Foreskin melanocyte (primary cell): ENCODE measurements at places on chromosomes 5 and 9.
A peak's percentile ranks its signal among the peaks of the same experiment; 100 is the strongest.

- DNase-seq = no peak
Measured at GRCh38 chr9:37625036-37625757, 25.6 kb upstream of the FRMPD1 start.

GRCh38 chr5:130159968-130160367, 255.7 kb downstream of the CHSY3 start:
- no peak for DNase-seq

- DNase-seq = no peak
Measured at GRCh38 chr5:143361438-143361837, 42.0 kb downstream of the NR3C1 start.

DNA sequence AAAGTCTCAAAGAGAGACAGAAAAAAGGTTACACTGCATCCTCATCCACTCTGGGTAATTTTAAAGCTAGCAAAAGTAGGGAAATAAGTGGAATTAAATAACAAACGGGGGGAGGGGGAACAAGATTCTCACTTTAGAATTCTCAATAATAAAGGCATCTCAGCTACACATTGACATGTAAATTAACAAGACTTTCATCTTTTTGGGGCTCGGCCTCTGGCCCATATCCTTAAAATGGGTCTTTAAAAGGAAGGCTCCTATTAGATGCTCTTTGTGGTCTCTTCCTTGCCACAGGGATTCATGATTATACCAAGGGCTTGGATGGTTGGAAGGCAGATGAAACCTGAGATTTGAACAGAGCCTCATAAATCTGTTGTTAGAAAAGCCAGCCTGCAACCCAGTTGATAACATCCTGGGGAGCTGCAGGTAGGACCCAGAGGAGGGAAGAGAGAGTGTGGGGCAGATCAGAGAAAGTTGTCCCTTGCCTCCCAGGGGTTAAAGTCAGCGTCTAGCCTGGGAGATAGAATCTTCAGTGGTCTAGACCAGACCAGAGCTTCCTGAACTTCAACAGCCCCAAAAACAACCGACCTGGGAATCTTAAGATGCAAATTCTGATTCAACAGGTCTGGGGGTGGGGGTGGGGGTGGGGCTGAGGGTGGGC, 135.9 kb downstream of the GCNT1 start:
- no peak for DNase-seq

DNA sequence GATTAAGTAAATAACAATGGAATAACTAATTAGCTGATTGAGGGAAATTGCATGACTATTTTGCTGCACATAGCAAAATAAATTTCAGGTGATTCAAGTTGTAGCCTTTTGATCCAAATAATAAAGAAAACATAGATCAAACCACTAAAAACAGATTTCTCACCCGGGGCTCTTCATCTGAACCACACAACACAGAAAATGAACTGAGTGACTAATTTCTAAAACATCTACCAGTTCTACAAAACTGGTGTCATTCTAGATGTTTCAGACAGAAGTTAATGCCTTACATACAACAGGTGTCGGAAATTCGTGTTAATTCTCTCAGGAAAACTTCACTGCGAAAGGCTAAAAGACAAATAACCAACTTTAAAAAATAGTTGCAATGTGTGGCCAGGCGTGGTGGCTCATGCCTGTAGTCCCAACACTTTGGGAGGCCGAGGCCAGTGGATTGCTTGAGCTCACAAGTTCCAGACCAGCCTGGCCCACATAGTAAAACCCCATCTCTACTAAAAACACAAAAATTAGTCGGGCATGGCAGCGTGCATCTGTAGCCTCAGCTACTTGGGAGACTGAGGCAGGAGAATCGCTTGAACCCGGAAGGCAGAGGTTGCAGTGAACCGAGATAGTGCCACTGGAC, 6.9 kb downstream of the PROP1 start:
- no peak for DNase-seq

GRCh38 chr9:9791611-9792010, 821.2 kb downstream of the PTPRD start:
- no peak for DNase-seq

DNA sequence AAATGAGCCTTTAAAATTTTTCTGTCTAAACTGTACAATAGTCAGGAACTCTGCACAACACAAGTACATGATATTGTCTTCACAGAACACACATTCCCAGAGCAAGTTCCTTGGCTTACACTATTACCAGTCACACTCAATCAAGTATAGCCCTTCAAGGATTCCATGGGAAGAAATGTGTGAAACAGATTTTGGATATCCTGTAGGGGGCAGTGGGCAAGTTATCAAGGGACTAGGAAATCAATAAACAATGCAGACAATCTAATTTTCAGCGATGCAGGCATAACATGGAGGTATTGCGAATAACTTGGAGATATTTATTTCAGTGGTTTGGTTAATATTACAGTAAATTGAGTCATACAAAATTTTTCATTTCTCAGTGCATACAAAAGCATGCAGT, 1171.5 kb upstream of the NUDT12 start:
- no peak for DNase-seq

- DNase-seq = peak; percentile 27
Measured at GRCh38 chr5:57841676-57842363, 359.2 kb upstream of the ACTBL2 start.

DNA sequence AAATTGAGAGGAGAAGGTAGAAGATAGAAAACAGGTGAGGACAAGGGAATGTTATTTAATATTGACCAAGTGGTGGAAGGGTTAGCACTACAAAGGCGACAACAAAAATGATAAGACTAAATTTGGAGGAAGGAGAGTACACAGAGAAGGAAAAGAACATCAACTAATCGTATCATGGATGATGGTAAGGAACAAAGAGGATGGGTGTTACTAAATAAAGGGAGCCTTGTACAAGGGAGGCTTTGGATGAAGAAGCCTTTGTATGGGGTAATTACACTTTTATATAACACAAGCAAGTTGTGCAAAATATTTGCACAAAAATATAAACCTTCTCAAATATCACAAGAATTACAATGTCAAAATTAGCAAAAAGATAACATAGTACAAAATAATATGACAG, 125.7 kb downstream of the ZNF608 start:
- DNase-seq = no peak

DNA sequence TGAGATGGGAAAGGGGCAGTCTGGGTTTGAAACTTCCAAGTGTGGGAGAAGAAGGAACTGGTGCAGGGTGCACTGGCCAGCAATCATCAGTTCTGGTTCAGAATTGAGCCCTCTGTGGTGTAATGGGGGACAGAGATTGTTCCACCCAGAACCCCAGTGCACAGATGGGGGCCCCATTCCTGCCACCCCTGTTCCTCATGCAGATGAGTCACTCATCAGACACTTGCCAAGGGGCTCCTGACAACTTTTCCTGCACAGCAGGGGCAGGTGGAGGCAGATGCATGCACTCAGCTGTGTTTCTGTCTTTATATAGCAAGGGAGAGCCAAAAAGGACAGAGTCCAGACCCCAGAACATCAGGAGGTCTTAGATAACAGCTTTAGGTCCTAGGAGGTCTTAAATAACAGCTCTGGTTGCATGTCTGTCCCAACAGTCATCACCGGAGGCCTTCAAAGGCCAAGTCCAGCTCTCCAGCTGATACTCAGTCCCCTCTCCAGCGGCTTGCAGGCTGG, 252.9 kb downstream of the HSPA4 start:
- no peak for DNase-seq

DNA sequence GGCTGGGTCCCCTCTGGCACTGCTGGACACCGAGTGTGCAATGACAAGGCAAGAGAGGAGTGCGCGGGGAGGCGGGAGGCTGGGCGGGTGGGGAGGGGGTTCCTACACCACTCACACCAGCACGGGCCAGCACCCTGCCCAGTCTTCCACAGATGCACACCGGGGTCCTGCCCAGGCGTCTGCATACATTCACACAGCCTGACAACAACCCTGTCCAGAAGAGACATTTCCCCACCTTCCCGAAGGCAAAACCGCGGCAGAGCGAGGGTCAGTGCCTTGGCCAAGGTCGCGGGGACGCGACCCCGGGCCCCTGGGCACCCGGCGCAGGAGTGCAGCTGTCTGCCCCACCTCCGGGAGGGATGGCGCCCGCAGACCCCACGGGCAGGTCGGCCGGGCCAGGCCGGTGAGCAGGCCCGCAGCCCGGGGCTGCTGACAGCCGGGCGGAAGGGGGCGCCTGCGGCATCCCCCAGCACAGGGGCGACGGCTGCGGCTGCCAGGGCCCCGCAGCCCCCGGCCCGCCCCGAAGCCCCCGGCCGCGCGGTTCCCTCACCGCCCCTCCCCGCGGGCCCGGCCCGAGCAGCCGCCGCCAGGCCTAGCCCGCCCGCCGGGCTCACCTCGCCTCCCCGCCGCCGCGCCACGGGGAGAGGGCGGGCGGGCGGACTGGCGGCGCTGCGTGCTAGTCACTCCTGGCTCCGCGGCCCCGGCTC, 496 bp downstream of the MAPK9 start:
- no peak for DNase-seq

- no peak for DNase-seq
Measured at GRCh38 chr5:168447808-168448207, 38.5 kb upstream of the RARS1 start.

GRCh38 chr5:148776780-148777179, 49.6 kb upstream of the ADRB2 start:
- DNase-seq = no peak

DNA sequence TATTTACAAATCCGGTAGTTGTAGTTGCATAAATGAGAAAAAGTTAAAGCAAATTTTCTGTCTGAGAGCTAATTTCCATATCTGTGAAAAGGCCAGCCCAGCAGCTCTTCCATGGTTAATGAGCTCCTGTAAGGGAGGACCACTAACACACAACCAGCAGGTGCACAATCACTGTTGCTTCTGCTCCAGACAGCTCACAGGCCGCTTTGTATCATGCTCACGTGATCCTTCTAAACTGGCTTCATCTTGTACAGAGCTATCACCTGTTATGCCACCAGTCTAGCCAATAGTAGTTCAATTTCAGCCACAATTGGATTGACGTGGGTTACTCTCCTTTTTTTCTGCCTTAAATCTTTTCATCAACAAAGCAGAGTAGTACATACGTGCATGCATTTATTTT, 38.3 kb upstream of the FBXL17 start:
- DNase-seq = no peak

DNA sequence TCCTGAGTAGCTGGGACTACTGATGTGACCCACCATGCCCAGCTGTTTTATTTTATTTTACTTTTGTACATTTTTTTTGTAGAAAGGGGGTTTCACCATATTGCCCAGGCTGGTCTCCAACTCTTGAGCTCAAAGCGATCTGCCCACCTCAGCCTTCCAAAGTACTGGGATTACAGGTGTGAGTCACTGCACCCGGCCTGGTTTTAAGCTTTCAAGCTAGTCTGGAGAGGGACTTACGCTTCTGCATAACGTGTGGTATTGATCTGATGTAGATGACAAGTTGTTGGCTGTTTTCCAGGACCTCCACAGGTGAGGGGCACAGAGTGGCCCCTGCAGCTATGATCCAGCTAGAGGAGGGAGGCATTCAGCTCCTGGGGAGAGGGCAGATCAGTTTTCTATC, 6.8 kb upstream of the CCL21 start:
- no peak for DNase-seq

- peak; percentile 52 for DNase-seq
Measured at GRCh38 chr5:153043886-153044285, 446.6 kb upstream of the GRIA1 start.

- no peak for DNase-seq
Measured at GRCh38 chr5:159103086-159103485, 3.4 kb upstream of the EBF1 start.

GRCh38 chr9:108691614-108692013, 164.2 kb downstream of the ACTL7B start:
- DNase-seq = no peak

DNA sequence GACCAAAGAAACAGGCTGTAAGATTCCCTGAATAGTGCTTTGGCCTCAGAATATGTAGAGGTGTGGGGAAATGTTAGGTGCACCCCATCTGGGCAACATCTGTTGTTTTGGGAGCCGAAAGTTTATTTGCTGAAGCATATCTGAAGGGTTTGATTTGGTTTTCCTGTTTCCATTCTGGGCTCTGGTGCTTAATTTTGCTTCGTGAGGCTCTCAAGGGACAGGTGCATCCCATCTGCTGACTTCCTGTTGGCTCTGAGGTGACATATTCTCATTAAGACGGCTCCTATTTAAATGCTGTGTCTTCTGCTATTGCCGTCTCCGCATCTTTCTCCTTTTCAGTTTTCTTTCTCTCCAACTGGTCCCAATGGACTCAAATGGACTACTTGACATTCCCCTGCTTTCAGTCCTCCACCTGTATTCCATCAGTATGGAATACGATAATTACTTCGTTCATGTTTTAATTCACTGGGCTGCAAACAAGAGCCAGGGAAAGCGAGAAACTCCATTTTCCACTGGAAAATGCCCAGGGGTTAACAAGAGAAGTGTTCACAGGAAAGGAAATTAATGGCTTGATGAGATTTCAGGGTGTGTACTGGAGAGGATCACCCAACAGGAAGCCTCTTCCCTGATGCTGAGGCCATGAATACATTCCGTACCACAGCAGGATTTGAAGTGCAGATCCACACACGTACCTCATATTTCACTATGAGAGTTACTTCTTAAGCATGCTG, 104.0 kb downstream of the MTX3 start:
- no peak for DNase-seq

DNA sequence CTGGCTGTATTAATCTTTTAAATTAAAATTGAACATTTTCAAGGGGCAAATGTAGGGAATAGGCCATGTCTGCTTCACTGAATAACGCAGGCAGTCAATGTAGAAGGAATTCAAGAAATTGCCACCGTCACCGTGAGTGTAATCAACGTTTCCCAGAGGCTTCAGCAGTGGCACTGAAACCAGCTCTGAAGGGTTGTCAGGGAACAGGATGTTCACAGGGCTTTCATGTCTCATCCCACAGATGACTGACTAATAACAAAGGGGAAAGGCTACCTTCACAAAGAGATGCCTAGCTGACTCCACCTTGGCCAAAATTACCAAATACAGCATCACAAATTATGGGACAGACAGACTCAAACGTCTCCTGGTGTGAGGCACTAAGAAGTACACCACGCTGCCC, 70.4 kb upstream of the SIMC1 start:
- DNase-seq = no peak

- no peak for DNase-seq
Measured at GRCh38 chr9:15423231-15423985, 732 bp downstream of the SNAPC3 start.

- no peak for DNase-seq
Measured at GRCh38 chr5:150305557-150305956, 2.9 kb upstream of the ARSI start.
